Brain pericyte (primary cell): ENCODE measurements at places on chromosomes 12 and 14.

DNA sequence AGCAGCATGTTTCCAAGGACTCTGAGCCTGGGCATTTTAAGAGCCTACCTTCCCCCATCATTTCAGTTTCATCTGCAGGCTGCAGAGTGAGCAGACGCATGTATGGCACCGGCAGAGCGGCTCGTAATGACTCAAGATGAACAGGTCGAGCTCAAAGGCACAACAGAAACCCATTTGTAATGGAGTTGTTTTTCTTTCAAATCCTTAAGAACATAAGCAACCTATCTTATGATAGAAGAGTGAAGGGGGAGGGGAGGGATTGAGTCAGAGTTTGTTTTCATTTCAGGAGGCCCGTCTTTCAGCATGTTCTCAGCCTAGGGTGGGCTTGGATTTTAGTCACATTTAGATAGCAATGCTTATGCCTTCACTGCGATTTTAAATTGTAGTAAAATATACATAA, 54.9 kb upstream of the CISTR start:
- no peak for DNase-seq

DNA sequence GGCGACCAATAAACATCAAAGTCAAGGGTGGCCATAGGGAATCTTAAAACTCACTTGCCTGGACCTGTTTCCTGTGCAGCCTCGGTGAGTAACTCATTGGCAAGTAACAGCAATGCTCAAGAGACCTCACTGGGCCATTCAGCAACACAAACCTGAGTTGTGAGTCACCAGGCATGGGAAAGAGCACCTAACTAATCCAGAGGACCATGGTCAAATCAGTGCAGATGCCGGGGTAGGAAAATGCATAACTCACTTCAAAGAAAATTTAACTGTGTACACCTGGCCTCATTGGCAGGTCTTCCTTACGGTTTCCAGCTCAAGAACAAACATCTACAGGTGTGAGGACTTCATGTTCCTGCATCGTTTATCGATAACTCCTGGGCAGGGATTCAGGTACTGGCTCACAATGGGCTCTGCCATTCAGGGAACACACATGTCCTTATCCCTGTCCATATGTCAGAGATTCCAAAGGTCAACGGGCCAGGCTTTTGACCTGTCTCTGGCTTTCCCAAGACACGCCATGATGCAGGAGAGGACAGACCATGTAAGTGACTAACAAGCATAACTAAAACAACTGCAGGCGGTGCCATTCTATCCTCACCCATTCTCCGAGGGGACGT, 211.8 kb downstream of the ANO2 start:
- DNase-seq: no peak

GRCh38 chr12:105334001-105334400, 3.5 kb downstream of the C12orf75 start:
- DNase-seq: no peak

- DNase-seq: no peak
Observed at GRCh38 chr14:74504412-74504811, 10.8 kb downstream of the ISCA2 start.

GRCh38 chr12:79877246-79877645, 57.7 kb downstream of the PPP1R12A start:
- no peak for DNase-seq

DNA sequence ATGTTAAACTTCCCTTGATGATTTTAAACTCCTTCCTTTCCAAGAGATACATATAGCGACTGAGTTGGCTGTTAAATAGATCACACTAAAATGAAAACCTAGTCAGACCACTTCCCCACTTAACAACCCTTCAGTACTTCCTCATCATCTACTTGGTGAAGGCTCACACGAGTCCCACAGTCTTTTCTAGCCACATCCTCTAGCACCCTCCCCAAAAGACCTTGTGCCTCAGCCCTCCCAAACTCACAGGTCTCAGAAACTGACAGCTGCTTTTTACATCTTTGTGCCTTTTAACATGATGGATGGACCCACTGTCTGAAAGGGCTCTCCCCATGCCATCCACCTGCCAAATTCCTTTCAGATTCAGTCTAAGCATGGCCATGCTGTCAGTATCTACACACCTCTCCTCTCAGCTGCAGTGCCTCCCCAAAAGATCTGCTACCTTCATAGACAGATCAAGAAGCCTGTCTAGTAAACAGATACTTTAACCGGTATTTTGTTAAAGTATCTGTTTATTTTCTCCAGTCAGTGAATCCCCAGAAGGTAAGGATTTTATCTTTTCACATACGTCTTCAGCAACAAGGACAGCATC, 65.1 kb upstream of the GPHB5 start:
- no peak for DNase-seq

GRCh38 chr12:51508285-51508684, 82.7 kb upstream of the SCN8A start:
- no peak for DNase-seq

- DNase-seq: no peak
Observed at GRCh38 chr14:90427848-90428426, 31.1 kb downstream of the CALM1 start.
